Activated naive CD8-positive, alpha-beta T cell treated with anti-CD3 and anti-CD28 coated beads for 36 hours (primary cell): ENCODE measurements at places on chromosomes 3 and 15. TPM values are rescaled to one million over a fixed set of nuclear protein-coding genes. Genes with fewer than 3 reads are reported as not detected.

DNA sequence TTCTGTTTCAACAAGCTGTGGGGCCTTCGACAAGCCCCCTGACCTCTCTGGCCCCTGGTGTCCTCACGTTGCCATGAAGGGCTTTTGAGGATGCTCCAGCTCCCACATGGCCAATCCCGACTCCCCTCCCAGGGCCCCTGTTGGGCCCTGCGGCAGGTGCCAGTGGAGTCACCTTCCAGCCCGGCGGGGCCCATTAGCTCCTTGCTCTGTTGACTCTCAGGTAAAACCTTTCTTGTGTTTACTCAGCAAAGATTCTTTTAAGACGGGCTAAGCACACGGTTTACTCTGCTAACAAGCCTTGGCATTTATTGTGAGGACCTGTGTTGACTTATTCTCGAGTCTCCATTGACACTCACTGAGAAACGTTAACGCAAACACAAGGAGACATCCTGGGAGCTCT is 15.0 kb downstream of the RPLP1 start:
- no peak for DNase-seq

- peak; percentile 11 for DNase-seq
These were observed 154.2 kb downstream of the MECOM start for GRCh38 chr3:169509359-169509758.

DNA sequence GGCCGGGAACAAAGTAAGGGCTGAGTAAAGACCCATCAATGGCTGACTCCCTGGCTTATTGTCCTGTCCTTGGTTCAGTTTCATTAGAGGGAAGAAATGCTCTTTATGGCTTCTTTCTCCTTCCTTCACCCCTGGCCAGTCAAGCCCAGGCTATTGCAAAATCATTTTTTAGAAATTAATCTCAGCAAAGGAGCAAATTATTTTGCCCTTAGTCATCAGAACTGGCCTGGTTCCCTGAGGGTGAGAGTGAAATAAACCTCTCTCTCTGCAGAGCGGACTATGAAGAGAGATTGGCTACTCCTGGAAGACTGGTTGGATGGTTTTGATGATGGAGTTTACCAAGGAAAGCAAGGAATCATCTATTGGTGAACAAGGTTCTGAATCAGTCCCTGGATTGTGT is 52.7 kb upstream of the OXTR start:
- no peak for DNase-seq

FAM107A gene
- total RNA-seq = not detected

ACAN gene
- total RNA-seq = not detected
